ENCODE measurements at places on chromosomes 3 and 15. TPM values are rescaled to one million over a fixed set of nuclear protein-coding genes. Genes with fewer than 3 reads are reported as not detected.

- DNase-seq = no peak
These were observed 76.2 kb downstream of the MB21D2 start for GRCh38 chr3:192841428-192841827.

DNA sequence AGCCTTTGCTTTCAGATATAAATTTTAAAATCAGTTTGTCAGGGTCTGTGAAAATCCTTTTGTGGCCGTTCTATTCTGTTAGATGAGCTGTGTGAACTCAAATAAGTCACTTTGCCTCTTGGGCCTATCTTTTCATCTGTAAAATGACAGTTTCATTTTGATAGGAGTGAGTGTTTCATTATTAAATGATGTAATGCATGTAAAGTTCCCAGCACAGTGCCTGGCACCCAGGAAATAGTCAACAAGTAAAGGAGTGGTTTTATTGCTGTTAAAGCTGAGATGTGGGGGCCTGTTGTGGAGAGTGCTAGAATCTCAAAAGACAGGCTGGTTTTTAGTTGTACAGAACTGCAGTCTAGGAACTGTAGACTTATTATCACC lies 394.5 kb upstream of the CFAP20DC start:
- DNase-seq = no peak

GRCh38 chr15:25325187-25325586 lies 113.6 kb downstream of the UBE3A start:
- no peak for DNase-seq

The ISLR gene
- 26.3 TPM for total RNA-seq

The SLC51A gene
- total RNA-seq = not detected

Measured in right cardiac atrium (tissue), 5 donors.